CD8-positive, alpha-beta T cell (primary cell): ENCODE measurements at places on chromosomes 1 and 21. TPM values are rescaled to one million over a fixed set of nuclear protein-coding genes. Genes with fewer than 3 reads are reported as not detected.

WNT4 gene
- not detected for total RNA-seq

CLCA1 gene
- total RNA-seq: not detected

BMP8B gene
- 0.19 TPM for total RNA-seq

PRAMEF1 gene
- total RNA-seq: not detected

ZBTB37 gene
- total RNA-seq: 8.8 TPM

TESK2 gene
- 4.6 TPM for total RNA-seq

KRTAP8-1 gene
- not detected for total RNA-seq

LHX8 gene
- not detected for total RNA-seq

GRCh38 chr1:27724961-27725373 is 794 bp upstream of the FAM76A start:
- peak; percentile 40 for DNase-seq

- DNase-seq: no peak
These were observed 216.2 kb upstream of the RUNX1 start for GRCh38 chr21:35265170-35265877.

DNA sequence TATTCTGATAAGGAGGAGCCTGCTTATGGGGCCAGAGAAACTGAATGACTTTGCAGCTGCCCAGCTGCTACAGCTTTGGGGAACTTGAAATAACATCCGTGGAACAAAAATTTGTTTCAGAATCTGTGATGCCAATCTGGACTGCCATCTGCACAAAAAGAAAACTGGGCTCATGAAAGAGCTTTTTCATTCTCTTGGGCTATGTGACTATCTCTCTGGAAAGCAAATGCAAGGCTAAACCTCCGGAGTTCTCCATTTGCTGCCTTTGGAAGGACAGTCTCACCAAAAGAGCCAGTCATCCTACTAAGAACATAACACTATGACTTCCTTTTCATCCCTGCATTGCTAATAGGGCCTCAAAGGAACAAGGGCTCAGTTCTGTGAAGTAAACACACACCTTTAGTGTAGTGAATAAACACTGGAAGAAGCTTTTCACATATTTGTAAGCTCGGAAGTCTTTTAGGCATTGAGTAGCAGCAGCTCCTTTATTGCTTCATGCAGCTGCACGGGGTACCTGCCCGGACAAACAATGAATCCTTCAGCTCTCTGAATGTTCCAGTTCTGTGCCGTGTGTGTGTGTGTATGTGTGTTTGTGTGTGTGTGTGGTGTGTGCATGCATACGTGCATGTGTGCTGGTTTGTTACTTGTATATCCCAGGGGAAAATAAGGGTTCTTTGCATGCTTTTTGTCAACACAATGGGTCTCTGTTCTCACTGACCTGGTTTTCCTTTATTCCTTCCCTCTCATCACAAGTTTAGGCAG is 255.5 kb upstream of the SGIP1 start:
- no peak for DNase-seq

DNA sequence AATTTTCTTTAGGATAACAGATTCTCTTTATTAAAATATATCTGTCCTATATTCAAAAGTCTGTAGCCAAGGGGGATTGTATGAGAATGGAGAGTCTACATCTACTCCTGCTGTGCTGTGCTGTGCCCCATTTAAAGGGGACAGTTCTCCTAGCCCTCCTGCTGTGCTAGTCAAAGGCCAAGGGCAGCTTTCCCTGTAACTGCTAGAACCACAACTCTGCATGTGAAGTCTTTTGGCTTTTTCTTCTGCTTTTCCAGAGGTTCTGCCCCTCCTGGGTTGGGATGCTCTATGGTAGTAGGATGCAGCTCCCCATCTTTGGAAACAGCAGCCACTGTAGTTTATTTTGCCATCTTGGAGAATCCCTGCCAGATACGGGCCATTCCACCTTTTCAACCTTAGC is 197.5 kb upstream of the JUN start:
- DNase-seq: no peak

DNA sequence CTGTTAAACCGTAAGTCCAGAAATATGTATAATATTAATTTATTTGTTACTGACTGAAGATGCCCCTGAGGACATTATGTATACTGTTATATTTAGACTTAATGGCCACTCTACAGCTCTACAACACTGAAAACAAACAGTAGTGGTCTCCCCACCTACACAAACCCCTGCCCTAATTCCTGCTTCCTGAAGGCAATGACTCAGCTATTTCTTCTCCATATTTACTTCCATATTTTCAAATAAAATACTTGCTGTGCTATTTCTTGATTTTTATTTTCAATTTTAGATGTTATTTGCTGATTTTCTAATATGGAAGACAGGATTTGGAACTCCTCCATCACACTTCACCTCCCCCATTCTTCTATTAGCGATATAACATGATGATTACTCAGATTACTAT is 97.6 kb downstream of the PCNX2 start:
- no peak for DNase-seq

DNA sequence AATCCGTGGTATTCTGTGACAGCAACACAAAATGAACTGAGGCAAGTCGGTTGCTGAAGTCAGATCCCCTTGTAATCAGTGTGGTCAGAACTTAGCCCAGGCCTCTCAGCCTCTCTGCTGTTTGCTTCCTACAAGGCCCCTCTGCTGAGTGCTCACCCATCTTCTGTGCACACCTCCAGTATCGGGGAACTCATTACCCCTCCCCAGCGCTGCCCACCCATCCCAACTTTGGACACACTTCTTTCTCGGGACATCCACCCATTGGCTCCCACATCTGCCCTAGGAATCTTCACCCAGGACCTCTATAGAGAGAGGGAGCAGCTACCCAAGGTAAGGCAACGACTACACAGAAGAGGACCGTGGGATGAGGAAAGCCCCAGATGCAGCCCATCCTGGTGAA is 217.5 kb downstream of the MATN1 start:
- DNase-seq: no peak

- DNase-seq: no peak
These were observed 4.2 kb upstream of the SIPA1L2 start for GRCh38 chr1:232634096-232634495.

- DNase-seq: peak; percentile 96
These were observed 4.5 kb upstream of the MEF2D start for GRCh38 chr1:156504821-156505678.

- no peak for DNase-seq
These were observed 35.9 kb upstream of the RAB4A start for GRCh38 chr1:229234870-229235472.

DNA sequence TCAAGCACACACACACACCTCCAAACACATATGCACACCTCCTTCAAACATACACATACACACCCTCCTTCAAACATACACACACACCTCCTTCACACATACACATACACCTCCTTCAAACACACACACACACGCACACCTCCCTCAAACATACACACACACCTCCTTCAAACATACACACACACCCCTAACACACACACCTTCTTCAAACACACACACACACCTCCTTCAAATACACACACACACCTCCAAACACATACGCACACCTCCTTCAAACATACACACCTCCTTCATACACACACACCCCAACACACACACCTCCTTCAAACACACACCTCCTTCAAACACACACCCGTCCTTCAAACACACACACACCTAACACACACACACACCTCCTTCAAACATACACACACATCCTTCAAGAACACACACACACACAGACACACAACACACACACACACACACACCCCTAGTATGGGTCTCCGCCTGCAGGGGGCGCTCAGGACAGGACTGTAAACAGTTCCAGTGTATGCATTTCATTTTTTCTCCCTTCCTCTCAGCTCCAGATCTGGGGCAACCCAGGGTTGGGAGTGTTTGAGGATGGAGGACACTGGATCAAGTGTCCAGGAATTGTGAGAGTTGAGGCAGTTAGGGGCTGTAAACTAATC is 12.1 kb downstream of the LGR6 start:
- DNase-seq: peak; percentile 35

DNA sequence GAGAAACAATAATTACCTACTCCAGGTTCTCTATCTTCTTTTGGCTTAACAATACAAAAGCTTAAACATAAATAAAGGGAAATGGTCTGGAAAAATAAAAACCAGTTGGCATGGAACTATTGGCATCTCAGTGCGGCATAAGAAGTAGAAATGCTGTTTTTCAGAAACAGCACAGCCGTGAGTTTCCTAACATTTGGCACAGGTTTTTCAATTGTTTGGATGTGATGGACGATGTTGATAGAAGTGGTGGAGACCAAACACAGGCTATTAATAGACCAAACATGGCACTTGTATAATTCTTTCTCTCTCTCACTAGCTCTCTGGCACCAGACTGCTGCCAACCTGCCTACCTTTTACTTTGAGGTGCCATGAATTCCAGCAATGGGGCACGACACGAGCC is 36.2 kb downstream of the KCNN3 start:
- DNase-seq: no peak

GRCh38 chr1:76543495-76543894 is 323.8 kb upstream of the ST6GALNAC5 start:
- no peak for DNase-seq

DNA sequence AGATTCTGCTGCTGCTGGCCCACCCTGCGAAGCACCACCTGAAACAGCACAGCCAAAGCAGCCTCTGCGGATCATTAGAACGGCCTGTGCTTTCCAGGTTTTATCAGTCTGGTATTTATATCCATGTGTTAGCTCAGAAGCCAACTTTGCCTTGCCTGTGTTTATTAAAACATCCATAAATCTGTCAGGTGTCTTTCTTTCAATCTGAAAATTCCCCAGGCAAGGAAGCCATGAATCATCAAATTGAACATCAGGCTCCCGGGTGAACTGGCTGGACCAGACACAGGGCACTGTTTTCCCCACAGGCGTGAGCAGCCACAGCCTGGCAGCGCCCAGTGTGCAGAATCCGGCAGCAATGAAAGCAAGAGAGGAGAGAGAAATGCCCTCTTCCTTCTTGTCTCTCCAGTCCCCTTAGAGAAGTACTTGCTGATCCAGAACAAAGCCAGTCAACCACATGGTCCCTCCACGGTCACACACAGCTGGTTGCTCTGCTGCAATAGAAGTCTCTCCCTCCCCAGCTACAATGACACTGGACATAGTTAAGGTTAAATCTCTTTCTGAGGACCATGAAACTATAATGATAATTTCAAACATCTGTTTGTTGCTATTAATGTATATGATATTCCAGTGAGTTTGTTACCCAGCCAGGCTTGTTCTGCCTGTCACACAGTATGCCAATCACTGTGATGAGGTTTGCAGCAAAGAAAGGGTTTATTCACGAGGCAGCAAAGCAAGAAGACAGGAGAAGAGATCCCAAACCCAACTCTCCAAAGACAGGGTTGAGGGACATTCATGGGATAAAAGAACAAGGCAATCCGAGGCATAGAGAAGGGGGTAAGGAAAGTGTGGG is 212.1 kb upstream of the FMN2 start:
- no peak for DNase-seq
